ENCODE measurements at places on chromosomes 11 and 22.

GRCh38 chr11:9905501-9905951 lies 241.6 kb downstream of the SWAP70 start:
- no peak for DNase-seq

- DNase-seq: no peak
Observed at GRCh38 chr11:3195251-3196160, 23.1 kb downstream of the MRGPRG start.

GRCh38 chr11:128506999-128507611 lies 80.3 kb downstream of the ETS1 start:
- no peak for DNase-seq

DNA sequence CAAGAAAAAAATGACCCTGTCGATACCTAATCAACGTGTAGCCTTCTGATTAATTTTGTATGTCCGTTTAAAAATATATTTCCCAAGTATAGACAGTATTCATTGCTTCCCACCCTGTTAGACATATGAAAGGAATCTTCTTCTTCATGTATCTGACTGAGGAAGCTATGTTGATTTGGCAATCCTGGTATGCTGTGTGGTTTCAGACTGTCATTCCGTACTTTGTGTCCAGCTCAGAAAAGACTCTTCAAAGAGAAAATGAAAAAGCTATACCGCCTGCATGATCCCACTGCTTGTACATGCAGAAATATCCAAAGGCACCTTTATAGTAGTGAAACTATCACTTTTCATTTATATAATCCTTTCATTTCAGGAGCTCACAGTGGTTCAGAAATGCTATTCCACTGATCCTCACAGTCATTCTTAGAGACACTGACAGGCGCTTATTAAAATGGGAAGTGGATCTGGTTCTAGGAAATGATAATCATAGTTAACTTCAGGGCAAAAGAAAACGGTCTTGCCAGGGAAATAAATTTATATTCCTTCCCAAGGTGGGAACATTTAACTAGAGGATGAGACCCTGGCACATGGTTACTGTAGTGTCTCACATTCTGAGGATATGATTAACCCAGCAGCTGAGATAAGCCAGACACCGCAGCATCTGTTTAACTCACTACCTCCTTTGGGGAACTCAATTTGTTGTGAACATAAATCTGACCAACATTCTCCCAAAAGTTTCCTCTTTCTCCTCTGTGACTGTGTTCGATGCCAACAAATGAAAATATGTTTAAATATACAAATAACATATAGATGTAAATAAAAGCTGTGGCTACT lies 599.2 kb upstream of the LUZP2 start:
- no peak for DNase-seq

GRCh38 chr22:25655371-25655935 lies 86.5 kb upstream of the MYO18B start:
- no peak for DNase-seq

GRCh38 chr11:30729187-30729713 lies 143.1 kb upstream of the MPPED2 start:
- DNase-seq: no peak

DNA sequence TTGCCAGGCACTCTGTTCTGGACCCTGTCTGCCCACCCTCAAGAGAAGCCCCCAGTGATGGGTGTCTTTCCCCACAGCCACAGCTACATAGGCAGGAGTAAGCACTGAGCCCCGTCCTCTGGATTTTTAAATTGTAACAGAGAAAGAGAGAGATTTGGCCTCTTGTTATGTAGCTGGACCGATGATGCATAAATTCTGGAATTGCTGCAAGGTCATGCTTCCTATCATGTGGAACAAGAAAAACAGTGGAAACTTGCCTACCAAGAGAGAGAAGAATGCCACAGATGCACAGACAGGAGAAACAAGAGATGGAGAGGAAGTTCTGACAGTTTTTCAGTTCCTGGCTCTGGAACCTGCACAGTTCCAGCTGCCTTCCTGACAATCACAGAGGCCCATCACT lies 150.2 kb downstream of the ETS1 start:
- no peak for DNase-seq

GRCh38 chr11:1150116-1150515 lies 7.6 kb upstream of the MUC5AC start:
- no peak for DNase-seq

- DNase-seq: no peak
Observed at GRCh38 chr22:46088541-46089311, 61.6 kb upstream of the PPARA start.

DNA sequence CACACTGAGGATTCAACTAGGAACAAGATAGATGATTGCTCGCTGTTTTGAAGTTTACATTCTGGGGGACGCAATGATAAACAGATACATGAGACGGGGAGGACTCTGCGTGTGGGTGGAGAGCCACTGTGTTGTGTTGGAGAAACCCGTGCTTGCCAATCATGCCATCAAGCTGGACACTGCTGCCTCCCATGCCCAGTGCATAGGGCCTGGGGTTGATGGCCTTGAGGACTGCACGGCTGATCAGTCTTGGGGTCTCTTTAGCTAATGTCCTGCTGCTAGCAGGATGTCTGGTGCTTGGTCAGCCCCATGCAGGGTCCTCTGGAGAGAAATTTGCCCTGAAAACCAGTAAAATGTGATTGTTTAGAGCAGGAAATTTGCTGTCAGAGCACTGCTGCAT lies 221.2 kb upstream of the B3GAT1 start:
- no peak for DNase-seq

- DNase-seq: no peak
Observed at GRCh38 chr22:27896245-27896644, 22.8 kb downstream of the PITPNB start.

DNA sequence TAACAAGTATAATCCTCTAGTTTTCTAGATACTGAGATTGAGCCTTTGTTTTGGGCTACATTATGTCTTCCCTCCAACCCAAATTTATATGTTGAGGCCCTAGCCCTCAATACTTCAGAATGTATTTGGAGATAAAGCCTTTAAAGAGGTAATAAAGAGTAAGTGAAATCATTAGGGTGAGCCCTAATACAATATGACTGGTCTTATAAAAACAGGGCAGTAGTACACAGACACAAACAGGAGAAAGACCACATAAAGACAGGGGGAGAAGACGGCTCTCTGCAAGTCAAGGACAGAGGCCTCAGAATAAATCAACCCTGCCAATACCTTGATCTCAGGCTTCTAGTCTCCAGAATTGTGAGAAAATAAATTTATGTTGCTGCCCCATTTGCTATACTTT lies 6.3 kb downstream of the OR10V1 start:
- no peak for DNase-seq

DNA sequence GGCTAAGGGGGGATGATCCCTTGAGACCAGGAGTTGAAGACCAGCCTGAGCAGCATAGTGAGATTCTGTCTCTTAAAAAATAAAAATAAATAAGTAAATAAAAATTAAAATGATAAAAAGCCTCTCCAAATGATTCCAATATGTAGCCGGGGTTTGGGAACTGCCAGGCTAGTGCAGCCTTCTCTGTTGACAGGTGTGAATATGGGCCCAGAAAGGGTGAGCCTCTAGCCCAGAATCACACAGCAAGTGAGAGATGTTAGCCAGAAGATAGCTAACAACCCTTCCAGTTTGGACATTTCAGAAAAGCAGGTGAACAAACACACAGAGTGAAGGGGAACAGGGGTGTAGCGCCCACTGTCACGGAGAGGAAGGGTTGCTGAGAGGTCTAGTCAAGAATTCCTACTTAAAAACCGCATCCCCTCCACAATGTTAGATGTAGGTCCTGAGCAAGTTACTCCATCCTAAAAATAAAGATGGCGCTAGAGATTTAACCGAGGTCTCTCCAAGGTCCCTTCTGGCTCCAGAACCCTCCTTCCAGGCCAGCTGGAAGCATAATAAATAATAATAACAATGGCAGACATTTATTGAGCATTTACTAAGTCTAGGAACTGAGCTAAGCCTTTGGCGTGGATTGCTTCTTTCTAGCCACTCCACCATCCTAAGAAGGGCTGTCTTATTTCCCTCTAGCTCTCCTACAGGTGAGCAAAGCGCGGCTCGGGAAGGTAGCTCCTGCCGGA lies 51.6 kb downstream of the CYTH4 start:
- no peak for DNase-seq

- no peak for DNase-seq
Observed at GRCh38 chr11:60130496-60130895, 42.0 kb downstream of the MS4A2 start.

GRCh38 chr11:58963551-58964104 lies 24.3 kb downstream of the GLYATL1 start:
- no peak for DNase-seq

DNA sequence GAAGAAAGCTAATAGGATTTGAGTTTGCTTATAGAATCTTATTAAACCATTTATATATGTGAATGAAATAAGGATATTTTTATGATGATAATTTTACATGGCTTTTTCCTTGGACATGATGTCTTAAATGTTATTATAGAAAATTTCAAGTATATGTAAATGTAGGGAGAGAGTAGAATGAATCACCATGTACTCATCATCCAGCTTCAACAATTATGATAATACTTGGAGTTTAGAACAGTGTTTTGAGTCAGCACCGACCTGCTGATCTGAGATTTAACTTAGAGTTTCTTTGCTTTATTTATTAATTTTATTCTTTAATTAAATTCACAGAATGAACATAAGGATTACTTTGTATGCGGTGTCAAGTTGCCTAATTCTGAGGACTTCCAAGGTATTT lies 193.5 kb downstream of the UVRAG start:
- no peak for DNase-seq

GRCh38 chr22:27460591-27461347 lies 340.8 kb downstream of the MN1 start:
- no peak for DNase-seq

GRCh38 chr11:19558189-19558986 lies 154.2 kb upstream of the NAV2 start:
- no peak for DNase-seq

DNA sequence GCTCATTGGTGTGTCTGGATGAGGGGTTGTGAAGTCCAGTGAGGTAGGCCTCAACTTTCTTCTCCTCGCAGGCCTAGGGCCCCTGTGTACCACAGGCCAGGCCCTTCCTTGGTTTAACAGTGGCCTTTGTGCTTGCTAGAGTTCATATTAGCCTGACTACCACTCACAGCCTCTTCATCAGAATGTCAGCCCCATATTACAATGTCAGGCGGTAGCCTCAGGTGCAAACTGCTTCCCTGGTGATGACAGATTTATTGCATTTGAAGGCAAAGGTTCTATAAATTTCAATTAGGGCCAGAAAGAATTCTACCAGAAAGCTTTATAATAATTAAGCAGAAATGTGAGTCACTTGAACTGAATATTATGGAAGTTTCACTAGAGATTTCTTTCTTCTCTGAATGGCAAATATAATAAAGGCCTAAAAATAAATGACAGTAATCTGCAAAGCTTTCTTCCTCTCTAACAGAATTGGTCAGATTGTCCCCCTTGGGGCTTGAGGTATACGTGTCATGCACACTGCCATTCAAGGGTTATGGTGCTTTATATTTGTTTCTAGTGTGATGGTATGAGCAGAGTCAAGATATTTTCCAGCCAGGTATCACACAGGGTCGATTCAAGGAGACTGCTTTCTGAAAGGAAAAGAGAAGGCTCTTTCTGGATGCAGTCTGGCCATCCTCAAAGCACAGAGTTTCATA lies 210.3 kb downstream of the CWF19L2 start:
- no peak for DNase-seq

GRCh38 chr11:122050021-122050690 lies 65.9 kb downstream of the BLID start:
- no peak for DNase-seq

DNA sequence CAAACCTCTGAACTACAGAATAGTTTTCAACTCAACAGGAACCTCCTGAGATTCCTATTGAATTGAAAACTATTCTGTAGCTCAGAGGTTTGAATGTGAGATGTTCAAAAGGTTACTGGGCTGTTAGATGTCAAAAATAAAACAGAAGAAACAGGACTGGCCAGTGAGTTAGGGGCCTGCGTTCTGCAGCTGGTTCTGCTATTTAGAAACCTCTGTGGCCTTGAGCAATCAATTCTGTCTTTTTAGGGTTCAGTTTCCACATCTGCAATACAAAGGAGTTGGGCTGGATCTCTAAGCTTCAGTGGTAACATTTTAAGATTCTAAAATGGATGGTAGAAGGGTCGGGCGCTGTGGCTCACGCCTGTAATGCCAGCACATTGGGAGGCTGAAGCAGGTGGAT lies 55.8 kb downstream of the CLMP start:
- no peak for DNase-seq

DNA sequence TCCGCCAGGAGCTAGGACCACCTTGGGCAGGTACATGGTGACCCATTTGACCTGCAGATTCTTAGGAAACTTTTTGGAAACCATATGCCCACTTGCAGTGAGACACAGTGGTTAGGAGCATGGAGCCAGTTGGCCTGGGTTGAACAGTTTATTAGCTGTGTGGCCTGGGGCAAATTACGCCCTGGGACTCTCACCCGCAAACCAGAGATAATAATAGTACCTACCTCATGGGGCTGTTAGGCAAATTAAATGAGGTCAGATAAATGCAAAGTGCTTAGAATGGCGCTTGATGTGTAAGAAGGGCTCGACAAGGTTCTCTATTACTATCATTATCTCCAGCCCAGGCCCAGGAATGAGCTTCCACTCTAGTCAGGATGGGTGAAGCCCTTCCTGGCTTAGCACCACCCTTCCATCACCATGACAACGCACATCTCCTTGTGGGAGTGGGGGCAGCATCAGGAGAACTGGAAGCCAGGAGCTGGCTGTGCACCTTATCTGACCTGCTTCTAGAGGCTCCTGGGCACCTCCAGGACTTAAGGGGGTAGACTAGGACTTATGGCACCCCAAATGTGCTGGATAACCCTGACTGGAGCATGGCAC lies 5.1 kb downstream of the SYT12 start:
- no peak for DNase-seq

GRCh38 chr22:36617694-36618522 lies 85.6 kb downstream of the CACNG2 start:
- no peak for DNase-seq

GRCh38 chr11:79617561-79617960 lies 176.7 kb upstream of the TENM4 start:
- DNase-seq: no peak

DNA sequence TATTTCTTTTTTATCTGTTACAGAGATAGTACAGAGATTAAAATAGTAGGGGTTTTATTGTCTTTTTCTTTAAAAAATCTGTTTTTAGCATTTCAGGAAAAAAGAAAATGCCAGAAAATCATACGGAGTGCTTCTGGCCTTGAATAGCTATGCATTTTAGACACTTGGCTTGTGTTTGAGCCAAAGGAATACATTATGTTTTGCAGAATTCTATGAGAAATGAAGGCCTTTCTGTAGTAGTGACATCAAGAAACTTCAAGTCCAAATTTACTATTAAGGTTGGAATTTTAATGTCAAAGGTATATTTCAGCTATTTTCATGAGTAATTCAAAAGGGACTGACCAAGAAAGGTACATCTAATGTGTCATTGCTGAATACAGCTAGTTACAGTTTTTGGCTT lies 56.3 kb upstream of the DDI1 start:
- DNase-seq: no peak

- no peak for DNase-seq
Observed at GRCh38 chr22:23684561-23685031, 6.2 kb upstream of the RGL4 start.

Measured in stimulated activated naive CD4-positive, alpha-beta T cell (primary cell).